ENCODE measurements at places on chromosomes 5 and 9. TPM values are rescaled to one million over a fixed set of nuclear protein-coding genes. Genes with fewer than 3 reads are reported as not detected.

The BRD3OS gene
- polyA plus RNA-seq, result 2.1 TPM

The LCN9 gene
- polyA plus RNA-seq, result not detected

The FOXB2 gene
- polyA plus RNA-seq, result not detected

DNA sequence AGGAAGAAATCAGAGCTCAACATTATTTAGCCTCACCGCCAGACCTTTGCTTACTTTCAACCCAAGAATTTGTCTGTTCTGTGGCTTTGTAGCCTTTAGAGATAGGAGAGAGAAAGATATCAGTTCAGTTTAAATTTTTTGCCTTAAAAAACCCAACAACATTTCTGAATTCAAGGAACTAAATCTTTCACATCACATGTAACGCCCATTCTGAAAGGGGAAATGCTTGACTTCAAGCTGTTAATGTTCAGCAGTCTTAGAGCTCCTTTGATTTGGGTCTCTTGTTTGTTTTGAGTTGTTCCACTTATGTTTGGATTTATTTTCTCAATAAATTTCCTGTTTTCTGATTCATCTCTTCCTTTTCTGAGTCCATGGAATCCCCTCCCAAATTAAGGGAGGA is 294.5 kb downstream of the ARHGAP26 start:
- no peak for DNase-seq

DNA sequence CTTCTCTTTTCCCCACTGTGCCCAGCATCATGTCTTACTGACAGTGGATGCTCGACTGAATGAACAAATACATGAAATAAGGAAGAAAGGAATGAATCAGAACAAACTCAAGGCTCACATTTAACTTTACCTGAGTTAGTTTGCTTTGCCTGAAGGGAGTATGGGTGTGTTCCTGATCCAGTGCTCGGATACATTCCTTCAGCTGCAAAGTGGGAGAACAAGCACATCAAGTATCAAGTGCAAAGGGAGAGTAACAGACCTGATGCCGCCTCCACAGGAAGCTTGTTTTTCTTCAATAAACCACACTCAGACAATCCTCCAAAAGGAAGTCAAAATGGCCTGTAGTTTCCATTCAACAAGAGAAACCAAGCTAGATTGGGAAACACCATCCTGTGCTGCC is 66.1 kb downstream of the KIF24 start:
- no peak for DNase-seq

DNA sequence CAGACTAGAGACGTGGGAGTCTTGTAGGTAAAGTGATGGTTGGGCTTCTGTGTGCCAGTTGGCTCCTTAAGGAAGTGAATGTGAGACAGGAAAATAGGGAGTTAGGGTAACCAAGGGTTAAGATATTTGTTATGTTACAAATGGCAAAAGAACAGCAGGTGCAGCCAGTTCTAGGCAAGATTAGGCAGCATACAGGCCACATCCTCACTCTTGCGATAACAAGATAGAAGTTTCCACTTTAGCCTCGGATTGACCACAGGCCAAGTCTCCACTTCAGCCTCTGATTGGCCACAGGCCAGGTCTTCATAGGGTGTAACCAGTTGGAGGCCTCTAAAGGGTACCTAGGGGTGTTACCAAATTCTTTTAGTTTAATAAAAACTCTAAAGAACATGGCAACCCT is 54.6 kb upstream of the ABCA1 start:
- DNase-seq, result peak; percentile 71

DNA sequence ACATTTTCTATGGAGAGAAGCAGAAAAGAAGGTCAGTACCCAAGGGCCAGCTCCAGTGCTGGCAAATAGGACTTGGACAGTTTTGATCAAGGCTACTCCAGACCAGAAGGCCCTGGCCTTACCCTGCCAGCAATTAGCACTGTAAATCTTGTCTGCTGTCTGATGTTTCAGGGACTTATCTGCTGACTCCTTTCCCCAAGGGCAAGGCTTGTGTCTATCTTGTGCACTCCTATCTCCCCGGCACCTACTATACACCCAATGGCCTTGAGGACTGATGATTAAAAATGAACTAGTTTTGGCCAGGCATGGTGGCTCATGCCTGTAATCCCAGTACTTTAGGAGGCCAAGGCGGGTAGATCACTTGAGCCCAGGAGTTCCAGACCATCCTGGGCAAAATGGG is 37.2 kb downstream of the POLR1E start:
- DNase-seq, result no peak

- no peak for DNase-seq
Measured at GRCh38 chr9:79176014-79176697, 395.6 kb upstream of the TLE4 start.

DNA sequence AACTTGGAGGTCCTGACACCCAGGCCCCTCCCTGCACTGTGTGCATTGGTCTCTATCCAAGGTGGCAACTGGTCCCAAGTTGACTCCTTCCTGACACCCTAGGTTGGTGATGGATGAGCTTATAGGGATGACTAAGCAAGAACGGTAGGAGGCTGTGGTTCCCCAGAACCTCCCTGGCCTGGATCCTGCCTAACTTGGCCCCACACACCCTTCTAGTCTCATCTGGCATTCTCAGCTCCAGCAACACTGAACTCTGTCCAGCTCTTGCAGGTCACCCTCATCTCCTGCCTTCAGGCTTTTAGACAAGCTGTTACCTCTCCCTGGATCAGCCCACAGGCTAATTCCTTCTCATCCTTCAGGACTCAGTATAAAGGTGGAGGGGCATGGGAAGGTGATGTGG is 16.5 kb downstream of the AQP3 start:
- no peak for DNase-seq

- no peak for DNase-seq
Measured at GRCh38 chr9:91690540-91691249, 259.3 kb downstream of the ROR2 start.

Measured in liver (tissue), 10 donors.